ENCODE measurements at places on chromosomes 12 and 14. TPM values are rescaled to one million over a fixed set of nuclear protein-coding genes. Genes with fewer than 3 reads are reported as not detected.

Gene CELA1
- not detected for polyA plus RNA-seq

Gene PRR4
- 6.8 TPM for polyA plus RNA-seq

Gene PGF
- polyA plus RNA-seq = 12.7 TPM

Gene PTCSC3
- polyA plus RNA-seq = 0.47 TPM

Gene COA8
- 41.5 TPM for polyA plus RNA-seq

Data from right renal pelvis (tissue), 4 donors.